Hematopoietic multipotent progenitor cell treated with erythropoietin and hydrocortisone succinate and interleukin-3 and kit ligand, for 8 days (in vitro differentiated cells): ENCODE measurements at places on chromosomes 4 and X.
A peak's percentile ranks its signal among the peaks of the same experiment; 100 is the strongest.

- DNase-seq, result no peak
Observed at GRCh38 chr4:145797278-145797677, 117.3 kb downstream of the C4orf51 start.

GRCh38 chrX:83077606-83078005, 430.5 kb upstream of the POU3F4 start:
- DNase-seq, result no peak

- no peak for DNase-seq
Observed at GRCh38 chrX:67614423-67614822, 70.6 kb downstream of the AR start.

DNA sequence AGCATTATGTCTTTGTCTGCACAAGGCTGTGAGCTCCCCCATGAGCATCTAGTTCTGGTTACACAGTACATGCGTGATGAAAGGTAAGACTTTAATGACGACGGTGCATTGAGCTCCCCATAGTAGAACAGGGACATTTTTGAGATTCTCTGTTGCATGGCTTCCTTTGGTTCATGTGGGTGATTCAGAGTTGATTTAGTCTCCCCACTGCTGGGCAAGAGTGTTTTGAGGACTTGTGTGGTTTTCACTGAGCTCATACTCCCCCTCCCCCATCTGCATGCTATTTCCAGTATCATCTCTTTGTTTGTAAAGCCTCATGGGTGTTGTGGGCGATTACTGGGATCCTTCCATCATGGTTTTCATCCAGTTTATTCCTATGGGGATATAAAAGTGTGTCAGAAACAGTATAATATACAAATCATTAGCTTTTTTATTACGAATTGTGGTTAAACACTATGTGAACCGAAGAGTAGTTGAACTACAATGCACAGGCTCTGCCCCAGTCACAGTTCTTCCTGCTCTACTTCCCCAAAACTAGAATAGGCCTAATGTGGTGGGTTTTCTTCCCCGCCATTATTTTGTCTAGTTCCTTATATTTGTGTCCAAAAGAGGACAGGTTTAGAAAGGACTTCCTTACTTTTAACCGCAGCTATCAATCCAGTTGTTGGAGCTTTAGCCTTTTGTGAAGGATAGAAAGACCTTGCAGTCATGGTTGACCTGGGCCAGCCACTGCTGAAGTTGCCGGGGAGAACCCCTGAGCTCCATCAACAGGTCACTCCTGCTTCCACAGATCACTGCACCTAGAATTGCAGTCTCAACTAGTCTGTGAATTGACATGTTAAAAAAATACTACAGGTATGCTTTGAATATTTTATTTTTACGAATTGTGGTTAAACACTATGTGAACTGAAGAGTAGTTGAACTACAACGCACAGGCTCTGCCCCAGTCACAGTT, 30.4 kb downstream of the KIT start:
- peak; percentile 40 for DNase-seq

- DNase-seq, result peak; percentile 68
Observed at GRCh38 chr4:123510221-123510620, 113.6 kb downstream of the SPRY1 start.

- no peak for DNase-seq
Observed at GRCh38 chr4:156607478-156607857, 364.1 kb downstream of the PDGFC start.

- no peak for DNase-seq
Observed at GRCh38 chr4:137347371-137347770, 184.9 kb downstream of the PCDH18 start.

DNA sequence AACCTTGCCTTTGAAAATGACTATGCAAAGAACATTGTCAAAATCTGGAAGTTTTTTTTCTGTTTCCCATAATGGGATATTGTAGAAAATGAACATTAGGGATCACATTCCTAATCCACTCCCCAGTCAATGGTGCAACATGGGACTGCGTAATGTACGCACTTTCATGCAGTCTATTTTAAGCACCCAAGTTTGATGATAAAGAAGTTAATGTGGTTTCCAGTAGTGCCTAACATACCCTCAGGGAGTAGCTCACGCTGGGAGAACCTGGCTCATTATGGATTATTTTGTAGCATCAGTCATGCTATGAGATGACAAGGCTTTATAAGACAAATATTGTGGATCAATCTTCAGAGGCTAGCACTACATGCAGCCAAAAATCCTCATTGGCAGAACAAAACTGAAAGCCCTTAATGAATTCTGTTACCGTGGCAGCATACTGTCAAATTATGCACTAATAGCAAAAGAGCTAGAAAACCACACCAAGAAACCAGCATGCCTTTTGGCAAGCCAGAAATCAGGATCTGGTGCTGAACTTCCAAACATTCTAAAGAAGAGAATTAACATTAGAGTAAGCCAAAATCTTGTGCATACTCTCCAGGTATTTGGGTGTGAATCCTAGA, 1392.8 kb upstream of the TENM3 start:
- DNase-seq, result no peak

GRCh38 chr4:118270492-118270891, 82.3 kb downstream of the PRSS12 start:
- DNase-seq, result peak; percentile 74

DNA sequence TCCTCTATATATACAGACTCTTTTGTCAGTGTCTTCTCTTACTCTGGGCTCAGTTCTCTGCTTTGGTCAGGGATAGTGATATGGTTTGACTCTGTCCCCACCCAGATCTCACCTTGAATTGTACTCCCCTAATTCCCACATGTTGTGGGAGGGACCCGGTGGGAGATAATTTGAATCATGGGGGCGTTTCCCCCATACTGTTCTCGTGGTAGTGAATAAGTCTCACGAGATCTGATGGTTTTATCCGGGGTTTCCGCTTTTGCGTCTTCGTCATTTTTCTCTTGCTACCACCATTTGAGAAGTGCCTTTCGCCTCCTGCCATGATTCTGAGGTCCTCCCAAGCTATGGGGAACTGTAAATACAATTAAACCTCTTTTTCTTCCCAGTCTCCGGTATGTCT, 144.4 kb downstream of the GLUD2 start:
- DNase-seq, result no peak

DNA sequence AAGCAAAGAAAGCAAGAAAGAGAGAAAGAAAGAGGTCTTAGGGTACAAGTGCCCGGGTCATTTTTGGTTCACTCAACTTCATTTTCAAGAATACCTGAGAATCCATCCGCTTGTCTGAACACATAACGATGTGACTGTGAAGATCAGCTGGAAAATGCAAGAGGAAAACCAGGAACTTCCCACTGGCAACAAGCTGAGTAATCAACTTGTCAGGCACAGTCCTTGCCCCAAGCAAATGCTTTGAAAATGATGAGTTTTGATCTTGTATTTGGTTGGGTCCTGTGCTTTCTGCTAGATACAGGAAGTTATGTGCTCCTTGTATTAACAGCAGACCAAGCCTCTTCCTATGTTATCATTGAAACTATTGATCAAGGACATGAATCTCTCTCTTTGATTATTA, 239.1 kb downstream of the ASMT start:
- no peak for DNase-seq

- DNase-seq, result no peak
Observed at GRCh38 chr4:107276052-107276451, 239.9 kb upstream of the DKK2 start.

GRCh38 chrX:40359593-40359992, 221.2 kb upstream of the ATP6AP2 start:
- DNase-seq, result no peak

GRCh38 chr4:178395798-178396197, 953.6 kb upstream of the AGA start:
- no peak for DNase-seq

DNA sequence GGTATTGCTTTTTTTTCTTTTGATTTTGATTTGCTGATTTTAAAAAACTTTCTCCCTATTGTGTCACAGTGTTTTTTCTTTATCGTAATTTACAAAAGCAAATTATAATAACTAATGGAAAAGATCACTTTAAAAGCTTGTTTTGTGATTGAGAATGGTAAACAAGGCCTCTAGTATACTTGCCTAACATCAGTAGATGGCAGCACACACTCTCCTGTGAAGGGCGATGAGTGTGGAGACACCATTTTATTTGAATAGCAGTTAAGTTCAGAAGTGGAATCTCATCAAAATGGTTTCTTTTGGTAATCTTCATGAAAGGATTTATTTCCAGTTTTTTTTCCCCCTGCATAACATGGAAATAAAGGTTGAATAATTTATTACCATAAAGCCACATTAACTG, 72.3 kb downstream of the PAK3 start:
- peak; percentile 27 for DNase-seq

GRCh38 chrX:34223574-34223973, 91.5 kb upstream of the FAM47A start:
- DNase-seq, result no peak

- DNase-seq, result peak; percentile 20
Observed at GRCh38 chr4:173508386-173509035, 21.5 kb downstream of the HAND2 start.

DNA sequence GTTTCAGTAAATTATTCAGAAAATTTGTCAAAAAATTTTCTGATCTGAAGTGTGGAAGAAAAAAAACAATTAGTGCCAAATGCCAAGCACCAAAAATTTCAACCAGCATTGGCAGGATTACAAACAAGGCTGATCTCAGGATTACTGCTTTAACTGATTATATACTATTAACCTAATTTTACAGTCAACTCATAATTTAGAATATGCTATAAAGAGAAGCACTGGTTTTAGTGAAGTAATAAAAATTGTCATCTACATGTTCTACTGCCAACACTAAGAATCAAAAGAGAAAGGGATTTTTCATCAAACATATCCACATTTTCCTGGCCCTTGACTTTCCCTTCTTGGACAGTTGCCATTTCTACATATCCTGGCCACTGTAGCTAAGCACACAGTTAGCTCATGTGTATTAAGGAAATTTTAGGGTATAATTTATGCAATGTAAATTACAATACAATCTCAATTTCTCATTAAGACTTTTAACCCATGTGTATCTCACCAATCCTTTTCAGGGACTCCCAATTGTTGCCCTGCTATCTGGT, 33.8 kb downstream of the THOC2 start:
- DNase-seq, result no peak

DNA sequence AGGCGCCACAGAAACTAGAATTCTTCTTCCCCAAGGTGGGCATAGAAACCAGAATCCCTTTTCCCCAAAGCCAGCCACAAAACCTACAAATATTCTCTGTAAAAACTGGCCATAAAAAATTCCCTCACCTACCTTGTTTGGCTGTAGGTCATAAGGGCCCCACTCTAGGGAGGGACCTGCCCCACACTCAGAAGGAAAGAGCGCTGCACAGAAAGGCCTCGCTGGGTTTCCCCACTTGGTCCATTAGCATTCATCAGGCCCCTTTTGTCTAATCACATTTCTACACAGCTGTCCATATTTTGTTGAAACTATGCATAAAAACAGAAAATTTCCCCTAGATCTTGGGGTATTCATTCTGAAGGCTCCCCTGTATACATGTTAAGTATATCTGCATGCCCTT, 54.1 kb downstream of the PHKA2 start:
- DNase-seq, result no peak

GRCh38 chrX:109299091-109299490, 182.8 kb downstream of the GUCY2F start:
- no peak for DNase-seq

GRCh38 chr4:183801457-183802165, 103.5 kb upstream of the STOX2 start:
- DNase-seq, result no peak

GRCh38 chrX:41923978-41924683, 777 bp upstream of the CASK start:
- DNase-seq, result peak; percentile 21

DNA sequence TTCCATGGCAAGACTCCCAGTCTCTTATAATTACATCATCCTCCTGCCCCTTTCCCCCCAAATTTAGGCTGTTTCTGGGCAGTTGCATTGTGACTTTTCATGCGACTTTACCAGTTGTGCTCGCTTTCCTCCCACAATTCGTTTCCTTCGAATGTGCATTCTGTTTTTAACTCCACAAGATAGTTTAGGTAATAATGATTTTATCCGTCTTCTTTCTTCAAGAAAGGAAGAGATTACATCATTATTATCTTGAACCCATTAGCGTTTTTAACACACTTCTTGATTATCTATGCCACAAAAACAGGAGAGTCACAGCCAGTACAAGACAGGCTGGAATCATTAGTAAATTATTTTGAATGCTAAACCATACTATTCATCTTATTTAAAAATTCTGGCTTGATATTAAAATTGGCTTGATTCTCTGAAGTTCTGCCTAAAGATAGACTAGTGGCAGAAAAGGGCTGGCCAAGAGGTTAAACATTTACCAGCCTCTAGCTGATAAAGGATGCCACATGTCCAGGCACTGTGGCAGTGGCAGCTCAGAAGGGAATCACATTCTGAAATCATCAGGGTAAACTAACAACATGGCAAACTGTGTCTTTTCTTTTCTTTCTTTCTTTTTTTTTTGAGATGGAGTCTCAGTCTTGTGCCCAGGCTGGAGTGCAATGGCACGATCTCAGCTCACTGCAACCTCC, 19.7 kb upstream of the PLA2G12A start:
- no peak for DNase-seq

- no peak for DNase-seq
Observed at GRCh38 chr4:79886557-79886956, 186.5 kb downstream of the ANTXR2 start.

DNA sequence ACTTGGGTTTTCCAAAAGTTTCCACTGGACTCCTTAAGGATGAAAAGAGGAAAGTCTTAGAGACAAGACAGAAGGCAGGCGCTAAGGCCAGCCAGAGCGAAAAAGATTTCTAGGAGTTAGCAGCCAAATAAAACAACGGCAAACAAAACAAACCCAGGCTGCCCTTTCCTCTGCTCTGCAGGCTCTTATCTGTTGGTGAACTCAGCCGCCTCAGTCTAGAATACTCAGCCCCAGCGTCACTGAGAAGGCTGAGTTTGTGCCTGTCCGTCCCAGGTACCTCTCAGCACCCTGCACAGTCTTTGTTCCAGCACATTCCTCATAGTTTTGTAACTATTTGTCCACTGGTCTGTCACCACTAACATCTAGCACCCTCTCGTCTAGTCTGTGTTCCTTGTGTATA, 75.6 kb upstream of the FAM9C start:
- no peak for DNase-seq

GRCh38 chr4:99610605-99611175, 36.1 kb downstream of the MTTP start:
- DNase-seq, result no peak

DNA sequence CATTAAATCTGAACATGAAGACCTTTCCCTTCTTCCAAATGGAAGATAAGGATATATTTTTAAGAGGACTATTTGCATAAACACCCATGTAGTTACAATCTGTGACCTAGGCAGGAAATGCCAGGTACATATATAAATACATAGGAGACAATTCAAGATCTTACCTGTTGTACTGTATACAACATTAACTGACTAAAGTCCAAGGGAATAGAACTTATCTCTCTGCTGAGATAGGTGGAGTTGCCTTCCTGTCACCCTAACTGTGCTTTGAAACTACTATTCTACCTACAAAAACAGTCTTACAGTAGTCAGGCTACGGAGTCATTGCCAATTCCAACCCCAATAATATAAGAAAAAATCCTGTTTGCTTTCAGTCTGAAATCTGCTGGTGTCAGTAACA, 106.3 kb downstream of the CHRNA9 start:
- DNase-seq, result no peak

- DNase-seq, result no peak
Observed at GRCh38 chr4:186104114-186104889, at the start of gene FAM149A. Gene FAM149A, plus strand, starts transcription at chr4:186104704.

GRCh38 chrX:40176351-40177116, 78.8 kb upstream of the BCOR start:
- DNase-seq, result peak; percentile 58
